Fibroblast of skin of left quadriceps (primary cell): ENCODE measurements at places on chromosomes 1 and 21.

DNA sequence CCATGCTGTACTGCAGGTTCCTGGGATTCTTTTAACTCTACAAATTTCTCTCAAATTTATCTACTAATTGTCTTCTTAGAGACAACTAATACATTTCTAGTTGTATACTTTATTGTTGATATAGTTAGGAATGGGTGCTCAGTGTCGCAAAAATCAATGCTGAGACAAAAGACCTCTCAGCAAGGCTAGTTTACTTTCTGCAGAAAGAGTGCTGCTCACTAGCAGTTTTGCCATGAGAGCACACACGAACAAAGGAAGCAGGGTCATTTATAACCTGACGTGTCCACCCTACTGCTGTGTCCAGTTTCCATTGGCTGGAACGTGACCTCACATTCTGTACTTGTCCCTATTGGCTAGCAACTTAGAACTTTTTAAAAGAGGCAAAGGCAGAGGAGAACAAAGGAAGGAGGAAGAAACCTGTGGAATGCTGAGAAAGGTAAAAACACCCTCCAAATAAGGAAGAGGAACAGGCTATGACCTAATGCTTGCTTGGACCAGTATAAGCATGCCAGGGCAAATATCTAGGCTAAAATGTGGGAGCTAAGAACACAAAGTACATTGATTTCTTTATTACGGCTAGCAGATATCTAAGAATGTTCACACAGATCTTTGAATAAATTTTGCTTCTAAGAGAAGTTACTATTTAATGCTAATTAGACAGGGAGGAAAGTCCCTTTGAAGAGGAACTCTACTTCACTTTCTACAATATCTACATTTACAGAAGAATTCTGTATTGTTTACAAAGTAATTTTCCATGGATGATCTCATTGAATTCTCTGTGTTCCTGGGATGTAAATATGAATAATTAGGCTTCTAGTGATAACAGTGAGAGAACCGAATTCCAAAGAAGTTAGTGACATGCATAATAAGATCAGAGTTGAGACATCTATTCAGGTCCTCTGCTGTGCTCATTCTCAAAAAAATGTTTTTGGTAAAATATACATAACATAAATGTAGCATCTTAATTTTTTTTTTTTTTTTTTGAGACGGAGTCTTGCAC, 86.0 kb upstream of the MAP10 start:
- DNase-seq = no peak

DNA sequence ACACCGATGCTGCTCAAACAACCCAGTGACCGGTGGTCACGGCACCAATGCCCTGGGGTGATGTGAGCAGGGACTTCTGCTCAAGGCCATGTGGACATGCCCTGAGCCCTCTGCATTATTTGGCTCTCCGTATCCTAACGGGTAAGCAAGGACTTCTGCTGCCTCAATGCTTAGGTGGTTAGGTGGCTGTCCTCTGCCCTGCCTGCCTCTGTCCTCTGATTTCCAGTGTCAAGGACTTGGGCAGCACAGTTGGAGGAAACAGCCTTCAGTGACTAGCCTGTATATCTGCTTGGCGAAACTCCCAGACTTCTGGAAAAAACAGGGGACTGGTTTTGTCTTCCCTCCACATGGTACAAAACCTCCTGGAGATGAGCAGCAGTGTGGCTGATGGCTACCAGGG, 34.5 kb downstream of the DNAJC11 start:
- no peak for DNase-seq

DNA sequence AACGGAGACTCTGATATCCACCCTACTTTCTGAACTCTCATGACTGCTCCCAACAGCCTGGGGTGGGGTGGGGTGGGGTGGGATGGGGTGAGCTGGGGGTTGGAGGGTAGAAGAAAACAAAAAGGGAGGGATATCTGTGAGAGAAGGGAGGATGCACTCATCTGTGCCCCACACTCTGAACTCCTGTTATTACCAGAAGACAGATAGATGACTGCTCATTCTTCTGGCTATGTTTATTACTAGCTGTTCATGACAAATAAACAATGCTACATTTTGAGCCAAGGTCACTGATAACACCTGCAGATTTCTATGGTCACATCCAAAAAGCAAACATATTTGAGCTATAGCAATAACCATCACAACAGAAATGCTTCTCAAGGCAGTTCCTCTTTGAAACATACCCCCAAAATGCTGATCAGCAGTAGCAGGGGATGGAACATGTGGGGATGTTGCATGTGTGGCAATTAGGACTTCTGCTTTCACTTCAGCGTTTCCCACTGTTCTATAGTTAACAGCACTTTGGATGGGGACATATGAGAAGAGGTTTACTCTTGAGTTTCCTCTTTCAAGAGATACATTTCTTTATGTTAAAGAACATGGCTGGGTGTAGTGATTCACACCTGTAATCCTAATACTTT, 43.3 kb downstream of the GPR3 start:
- DNase-seq = no peak

DNA sequence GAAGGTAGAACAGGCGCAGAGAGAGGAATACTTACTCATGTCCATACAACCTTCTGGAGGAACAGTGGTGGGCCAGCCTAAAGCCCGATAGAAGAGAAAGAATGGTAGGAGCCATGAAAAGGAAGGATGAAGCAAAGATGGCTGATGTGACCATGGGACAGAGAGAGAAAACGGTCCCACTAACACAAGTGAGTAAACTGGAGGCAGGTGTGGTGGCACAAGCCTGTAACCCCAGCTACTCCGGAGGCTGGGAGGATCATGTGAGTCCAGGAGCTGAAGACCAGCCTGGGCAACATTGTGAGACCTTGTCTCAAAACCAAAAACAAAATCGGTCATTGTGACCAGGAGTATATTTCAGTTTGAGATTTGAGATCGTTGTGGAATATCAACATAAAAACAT, 49.4 kb downstream of the C1orf198 start:
- no peak for DNase-seq

GRCh38 chr1:26357121-26357602, 3.2 kb upstream of the CRYBG2 start:
- DNase-seq = no peak

DNA sequence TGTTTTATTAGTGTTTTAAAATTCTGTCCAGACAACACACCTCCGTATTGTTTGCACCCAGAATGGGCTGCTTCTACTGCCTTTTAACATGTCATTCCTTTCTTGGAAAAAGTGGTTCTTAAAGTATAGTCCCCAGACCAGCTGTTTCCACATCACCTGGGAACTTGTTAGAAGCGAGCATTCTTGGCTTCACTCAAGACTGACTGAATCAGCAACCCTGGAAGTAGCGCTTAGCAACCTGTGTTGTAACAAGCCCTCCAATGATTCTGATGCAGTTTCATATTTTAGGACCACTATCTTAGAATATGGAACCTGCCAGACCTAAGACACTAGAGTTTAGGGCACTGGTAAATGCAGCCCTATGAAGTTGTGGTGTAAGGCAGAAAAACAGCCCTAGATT, 6.0 kb upstream of the PPIE start:
- DNase-seq = no peak

DNA sequence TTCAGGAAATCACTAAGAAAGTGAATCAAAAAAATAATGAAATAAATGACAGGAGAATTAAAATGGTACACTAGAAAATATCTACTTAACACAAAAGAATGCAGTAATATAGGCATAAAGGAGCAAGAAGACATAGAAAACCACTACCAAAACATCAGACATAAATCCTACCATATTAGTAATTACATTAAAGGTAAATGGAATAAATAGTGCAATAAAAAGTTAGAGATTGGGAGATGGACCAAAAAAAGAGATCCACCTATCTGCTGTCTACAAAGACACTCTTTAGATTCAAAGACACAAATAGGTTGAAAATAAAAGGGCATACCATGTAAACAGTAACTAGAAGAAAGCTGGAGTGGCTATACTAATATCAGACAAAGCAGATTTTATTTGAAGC, 167.0 kb upstream of the SAMSN1 start:
- DNase-seq = no peak

- no peak for DNase-seq
Observed at GRCh38 chr1:226575739-226576378, 27.3 kb downstream of the STUM start.

- no peak for DNase-seq
Observed at GRCh38 chr1:234782791-234783190, 172.8 kb upstream of the IRF2BP2 start.

DNA sequence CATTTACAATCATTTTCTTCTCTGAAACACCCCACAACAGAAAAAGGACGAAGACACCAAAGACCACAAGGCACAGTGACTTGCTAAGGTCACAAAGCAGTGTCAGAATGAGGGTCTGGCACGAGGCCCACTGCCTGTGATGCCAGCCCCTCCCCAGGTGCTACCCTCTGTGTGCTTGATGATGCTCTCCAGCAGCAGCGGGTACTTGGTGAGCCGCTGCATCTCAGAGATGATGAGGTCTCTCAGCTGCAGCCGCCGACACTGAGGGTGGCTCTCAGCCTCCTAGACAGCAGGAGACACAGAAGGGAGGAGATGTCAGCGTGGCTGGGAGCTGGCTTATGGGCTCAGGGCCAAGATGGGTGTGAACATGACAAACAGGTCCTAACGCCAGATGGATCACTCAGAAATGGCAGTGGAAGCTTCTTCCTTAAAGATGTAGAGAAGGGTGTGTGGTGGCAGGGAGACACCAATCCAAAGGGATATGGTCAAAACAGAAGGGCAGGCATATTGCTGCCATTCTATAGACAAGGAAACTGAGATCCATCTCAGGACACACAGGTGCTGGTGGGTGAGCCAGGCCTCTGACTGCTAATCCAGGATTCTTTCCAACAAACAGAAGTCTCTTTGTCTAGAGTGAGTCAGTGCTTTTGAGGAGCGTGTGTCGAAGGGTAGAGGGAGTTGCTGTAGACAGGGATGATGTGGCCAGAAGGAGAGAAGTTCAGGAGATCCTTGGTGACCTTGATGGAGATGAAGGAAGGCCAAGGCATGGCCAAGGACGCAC, 25.6 kb downstream of the LRRC71 start:
- no peak for DNase-seq

GRCh38 chr21:14975136-14975919, 89.5 kb downstream of the NRIP1 start:
- DNase-seq = no peak

DNA sequence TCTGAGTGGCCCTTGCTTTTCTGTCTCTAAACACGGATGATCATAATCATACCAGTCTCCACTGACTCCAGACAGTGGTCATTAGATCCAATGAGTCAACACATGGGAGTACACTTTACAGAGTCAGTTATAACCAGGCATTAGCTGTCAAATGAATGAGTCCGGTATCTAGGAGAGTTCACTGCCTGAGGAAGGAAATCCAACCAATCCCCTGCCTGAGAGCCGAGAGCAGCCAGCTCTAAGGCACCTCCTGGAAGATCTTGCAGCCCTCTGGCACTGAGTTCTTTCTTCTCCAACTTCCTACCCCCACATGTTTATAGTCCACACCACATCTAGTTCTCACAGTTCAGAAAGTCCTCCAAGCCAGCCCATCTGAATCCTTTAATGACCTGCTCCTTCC, 29.4 kb upstream of the RBM15 start:
- DNase-seq = peak; percentile 23

- DNase-seq = no peak
Observed at GRCh38 chr1:240352769-240353168, 259.2 kb downstream of the GREM2 start.

GRCh38 chr1:221788466-221788865, 46.6 kb upstream of the DUSP10 start:
- DNase-seq = no peak

- no peak for DNase-seq
Observed at GRCh38 chr1:158398818-158399514, at the start of gene OR10T2. Gene OR10T2, minus strand, starts transcription at chr1:158399466. Its CDS starts 0 bp downstream, at chr1:158399466.

GRCh38 chr1:80349218-80349617, 1342.7 kb upstream of the ADGRL4 start:
- DNase-seq = no peak

GRCh38 chr1:233554037-233554436, 59.9 kb upstream of the KCNK1 start:
- no peak for DNase-seq

DNA sequence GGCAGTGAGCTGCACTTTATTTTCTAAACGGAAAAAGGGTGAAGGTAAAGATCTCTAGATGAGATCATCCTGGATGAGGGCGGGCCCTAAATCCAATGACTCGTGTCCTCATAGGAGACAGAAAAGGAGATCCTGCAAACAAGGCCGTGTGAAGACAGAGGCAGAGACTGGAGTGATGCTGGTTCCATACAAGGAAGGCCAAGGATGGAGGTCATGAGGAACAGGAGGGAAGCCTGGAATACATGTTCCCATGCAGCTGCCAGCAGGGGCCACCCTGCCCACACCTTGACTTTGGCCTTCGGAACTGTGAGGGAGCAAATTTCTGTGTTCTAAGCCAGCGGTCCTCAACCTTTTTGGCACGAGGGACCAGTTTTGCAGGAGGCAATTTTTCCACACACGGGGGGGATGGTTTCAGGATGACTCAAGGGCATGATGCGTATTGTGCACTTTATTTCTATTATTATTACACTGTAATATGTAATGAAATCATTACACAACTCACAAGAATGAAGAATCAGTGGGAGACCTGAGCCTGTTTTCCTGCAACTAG, 94.3 kb downstream of the PSMG1 start:
- DNase-seq = no peak

GRCh38 chr1:187038784-187039183, 210.0 kb downstream of the PLA2G4A start:
- DNase-seq = no peak

DNA sequence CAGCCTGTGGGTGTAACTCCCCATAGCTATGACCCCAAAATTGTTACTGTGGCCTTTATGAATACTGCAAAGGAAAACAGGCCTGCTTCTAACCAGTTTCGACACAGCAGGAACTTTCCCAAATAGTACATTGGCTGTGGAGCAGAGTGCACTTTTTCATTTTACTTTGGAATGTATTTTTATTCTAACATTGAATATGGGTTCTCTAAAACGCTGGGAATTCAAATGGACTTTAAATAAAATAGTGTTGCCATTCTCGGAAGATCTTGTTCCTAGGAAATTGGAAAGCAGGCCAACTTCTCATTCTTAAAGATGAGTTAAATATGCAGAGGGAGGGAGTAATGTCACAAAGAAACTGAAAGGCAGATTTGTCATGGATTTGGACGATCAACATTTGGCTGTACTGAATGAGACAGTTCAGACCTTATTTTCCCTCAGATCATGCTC, 39.6 kb upstream of the ARHGAP29 start:
- no peak for DNase-seq

DNA sequence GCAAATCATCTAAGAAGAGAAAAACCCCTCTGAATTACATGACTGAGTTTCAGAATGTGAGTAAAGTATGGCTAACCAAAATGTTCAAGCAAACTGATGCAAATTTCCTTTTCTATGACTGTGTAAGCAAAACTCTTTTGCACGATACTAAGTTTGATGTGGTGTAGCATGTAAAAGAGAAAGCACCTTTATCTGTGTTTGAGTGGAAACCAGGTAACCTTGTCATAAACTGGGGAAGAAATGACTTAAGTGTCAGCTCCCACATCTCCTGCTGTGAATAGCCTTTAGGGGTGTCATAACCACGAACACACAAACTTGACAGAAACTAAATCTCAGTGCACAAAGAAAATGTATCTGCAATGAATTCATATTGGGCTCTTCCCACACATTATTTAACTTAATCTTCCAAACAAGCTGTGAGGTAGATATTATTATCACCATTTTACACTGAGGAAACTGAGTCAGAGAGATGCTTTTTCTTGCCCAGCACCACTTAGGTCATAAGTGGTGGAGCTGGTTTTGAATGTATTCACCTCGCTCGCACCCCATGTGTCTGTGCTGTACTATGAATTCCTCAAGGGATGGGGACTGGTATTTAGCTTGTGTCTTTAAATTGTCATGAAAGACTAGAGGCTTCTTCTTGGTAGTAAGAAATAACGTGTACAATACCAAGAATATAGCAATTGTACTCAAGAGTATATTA, 32.9 kb upstream of the IL12RB2 start:
- no peak for DNase-seq
